ENCODE measurements at places on chromosomes 7 and 10. TPM values are rescaled to one million over a fixed set of nuclear protein-coding genes. Genes with fewer than 3 reads are reported as not detected.

DNA sequence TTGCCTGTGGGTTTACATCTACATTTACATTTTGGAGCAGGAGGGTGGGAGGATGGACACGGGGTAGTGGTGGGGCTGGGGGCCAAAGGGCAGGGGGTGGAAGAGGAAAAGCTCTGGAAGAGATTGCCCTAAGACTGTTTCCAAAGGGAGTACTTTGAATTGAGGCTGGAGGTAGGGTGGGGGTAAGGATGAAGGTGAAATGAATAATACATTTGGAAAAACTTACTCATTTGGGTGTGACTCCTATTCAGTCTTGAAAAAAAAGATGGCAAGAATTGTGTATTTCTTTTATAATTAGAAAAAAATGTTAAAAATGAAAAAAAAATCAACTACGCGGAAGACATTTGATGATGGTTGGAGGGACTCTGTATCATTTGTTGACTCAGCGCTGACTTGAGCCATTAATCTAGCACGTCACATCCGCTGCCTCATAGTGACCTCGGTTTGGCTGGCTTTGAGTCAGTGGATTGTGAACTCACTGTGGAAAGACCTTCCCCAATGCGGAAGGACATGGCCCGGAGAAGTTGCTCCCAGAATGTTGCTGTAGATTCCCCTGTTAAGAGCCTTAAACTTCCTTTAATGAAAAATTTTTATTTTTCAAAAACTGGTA, 2.8 kb downstream of the FAM180A start:
- H3K36me3 ChIP-seq: no peaks in the 10 kb centered on the region
- no peaks in the 10 kb centered on the region for H3K27me3 ChIP-seq
- no peak overlapping the region for H3K27ac ChIP-seq
- DNase-seq: no peak
- H3K4me3 ChIP-seq: no peak overlapping the region

Gene SPAM1
- not detected for total RNA-seq

Gene AQP1
- 826 TPM for total RNA-seq

Gene FAM25C
- total RNA-seq: not detected

Gene SLC16A9
- 0.83 TPM for total RNA-seq

Gene SUN1
- 111 TPM for total RNA-seq

GRCh38 chr7:24572997-24573553, at the start of gene PALS2:
Gene PALS2, plus strand, starts transcription at chr7:24573452. Its CDS starts 50,216 bp downstream, at chr7:24623668.
- H3K4me1 ChIP-seq: peaks cover 15% of the 10 kb centered on the region
- peak; percentile 75 for DNase-seq
- H3K27ac ChIP-seq: peak within 1 kb of the TSS; percentile 55
- peaks cover 4% of the 10 kb centered on the region for H3K27me3 ChIP-seq

Gene AGAP9
- 5.1 TPM for total RNA-seq

GRCh38 chr10:121041906-121042305, 190.7 kb downstream of the WDR11 start:
- H3K27me3 ChIP-seq: no peaks in the 10 kb centered on the region
- no peak for DNase-seq
- no peak overlapping the region for H3K4me3 ChIP-seq
- H3K36me3 ChIP-seq: no peaks in the 10 kb centered on the region
- H3K27ac ChIP-seq: no peak overlapping the region
- H3K4me1 ChIP-seq: no peaks in the 10 kb centered on the region

- peaks cover 18% of the 10 kb centered on the region for H3K4me1 ChIP-seq
- peak overlapping the region; percentile 56 for H3K27ac ChIP-seq
- no peaks in the 10 kb centered on the region for H3K36me3 ChIP-seq
- DNase-seq: peak; percentile 82
Observed at GRCh38 chr7:100003711-100004661, 11.4 kb upstream of the ZKSCAN1 start.

All from lower lobe of right lung (tissue), 2 donors.